Panc1 (cell line): ENCODE measurements at places on chromosomes 12 and 14.

- no peak for DNase-seq
These were observed 235.7 kb downstream of the TTC8 start for GRCh38 chr14:89060191-89060590.

DNA sequence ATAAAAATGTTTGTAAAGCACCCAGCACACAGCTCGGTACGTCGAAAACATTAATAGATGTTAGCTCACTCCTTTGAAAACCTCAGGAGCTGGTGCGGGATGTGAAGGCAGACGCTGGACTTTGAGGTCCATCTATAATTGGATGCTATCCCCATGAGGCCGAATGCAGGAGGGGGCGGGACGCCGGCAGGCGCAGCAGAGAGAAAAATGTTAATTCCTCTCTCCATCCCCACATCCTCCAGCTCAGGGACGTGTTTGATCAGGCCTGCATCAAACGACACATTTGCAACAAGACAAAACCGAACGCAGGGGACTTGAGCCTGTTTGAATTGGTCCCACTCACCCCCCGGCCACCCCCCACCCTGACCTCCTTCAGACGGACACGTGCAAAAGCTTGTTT is 231.0 kb downstream of the RBM19 start:
- DNase-seq = no peak

DNA sequence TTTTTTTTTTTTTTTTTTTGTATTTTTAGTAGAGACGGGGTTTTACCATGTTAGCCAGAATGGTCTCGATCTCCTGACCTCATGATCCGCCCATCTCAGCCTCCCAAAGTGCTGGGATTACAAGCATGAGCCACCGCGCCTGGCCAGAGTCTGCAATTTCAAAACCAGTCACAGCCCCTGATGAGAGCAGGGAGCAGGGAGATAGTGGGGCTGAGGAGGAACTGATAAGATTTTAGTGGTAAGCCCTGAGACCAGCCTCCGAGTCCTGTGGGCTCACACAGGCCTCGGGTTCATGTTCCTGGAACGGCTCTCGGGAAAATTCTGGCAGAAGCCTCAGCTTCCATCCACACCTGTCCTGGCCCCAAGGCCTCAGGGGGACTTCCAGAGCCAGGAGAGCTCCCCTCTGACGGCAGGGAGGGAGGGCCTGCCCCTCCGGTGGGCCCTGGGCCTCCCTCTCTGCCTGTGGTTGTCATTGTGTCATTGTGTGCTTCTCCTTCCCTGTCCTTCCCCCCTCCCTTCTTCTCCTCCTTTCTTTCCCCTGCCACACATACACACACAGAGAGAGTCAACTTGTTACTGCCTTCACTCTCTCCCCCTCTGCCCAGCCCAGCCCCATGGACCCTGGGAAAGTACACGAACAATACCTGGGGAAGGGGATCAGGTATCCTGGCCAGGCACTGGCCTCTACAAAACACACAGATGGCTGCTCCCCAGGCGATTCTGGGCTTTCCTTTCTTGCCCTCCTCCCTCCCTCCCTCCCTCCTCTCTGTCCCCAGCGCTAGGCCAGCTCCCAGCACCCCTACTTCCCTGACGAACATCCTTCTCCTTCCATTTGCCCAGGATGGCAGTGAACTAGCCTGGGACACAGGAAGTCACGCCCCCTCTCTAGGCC is 294.1 kb downstream of the DPF3 start:
- no peak for DNase-seq

- DNase-seq = no peak
These were observed 72.9 kb upstream of the SRSF5 start for GRCh38 chr14:69693801-69694729.

DNA sequence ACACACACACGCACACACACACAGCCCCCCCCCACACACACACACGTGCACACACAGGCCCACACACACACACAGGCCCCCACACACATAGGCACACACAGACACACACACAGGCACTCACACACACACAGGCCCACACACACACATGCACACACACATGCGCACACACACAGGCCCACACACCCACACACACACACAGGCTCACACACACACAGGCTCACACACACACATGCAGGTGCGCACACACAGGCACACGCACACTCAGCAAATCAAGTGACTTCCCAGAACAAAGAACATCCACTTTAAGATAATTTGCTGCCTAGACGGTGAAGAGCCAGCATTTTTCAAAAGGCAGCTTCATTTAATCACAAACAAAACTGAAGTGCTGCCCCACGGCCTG is 78.5 kb upstream of the FBRSL1 start:
- DNase-seq = no peak
